ENCODE measurements at places on chromosomes 1 and 21. TPM values are rescaled to one million over a fixed set of nuclear protein-coding genes. Genes with fewer than 3 reads are reported as not detected.

The RUNX3 gene
- total RNA-seq = 98.8 TPM

The LINGO4 gene
- not detected for total RNA-seq

The LEFTY2 gene
- total RNA-seq = not detected

The KRTAP13-3 gene
- not detected for total RNA-seq
